ENCODE measurements at places on chromosomes 5 and 9. TPM values are rescaled to one million over a fixed set of nuclear protein-coding genes. Genes with fewer than 3 reads are reported as not detected.

DNA sequence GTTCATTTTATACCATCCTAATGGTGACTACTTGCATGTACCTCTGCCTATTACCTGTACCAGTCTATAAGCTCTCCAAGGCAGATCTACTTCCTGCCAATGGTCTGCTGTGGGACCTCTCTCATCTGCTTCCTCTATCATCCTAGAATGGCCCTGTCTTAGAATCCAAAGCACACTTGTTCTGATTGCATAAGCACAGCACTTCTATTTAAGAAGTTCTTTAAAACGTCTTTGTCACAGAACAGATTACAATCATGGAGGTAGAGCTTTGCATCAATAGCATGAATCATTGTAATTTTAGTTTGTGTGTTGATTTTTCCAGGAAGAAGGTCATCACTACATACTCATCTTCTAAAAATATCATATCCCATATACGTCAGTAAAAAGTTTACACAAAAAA is 131.8 kb upstream of the ACOT12 start:
- peak; percentile 36 for DNase-seq

- DNase-seq, result no peak
These were observed 739.8 kb upstream of the PTPRD start for GRCh38 chr9:11352612-11353011.

DNA sequence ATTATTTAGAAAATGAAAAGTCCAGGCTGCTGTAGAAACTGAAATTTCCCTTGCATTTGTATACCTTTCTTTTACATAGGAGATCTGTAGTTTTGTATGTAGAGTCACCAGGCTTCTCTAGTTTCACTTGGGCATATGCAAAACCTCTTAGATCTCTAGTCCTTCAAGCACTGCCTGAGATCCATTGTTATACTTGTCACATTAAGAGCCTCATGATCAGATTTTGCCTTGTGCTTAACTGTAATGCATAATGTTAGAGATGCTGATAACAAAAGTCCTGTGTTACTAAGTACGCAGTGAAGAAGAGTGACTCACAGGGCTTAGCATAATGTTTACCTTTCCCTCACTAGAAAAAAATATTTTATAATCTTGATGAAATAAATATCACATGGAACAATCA is 250.2 kb downstream of the CYLC2 start:
- DNase-seq, result no peak

DNA sequence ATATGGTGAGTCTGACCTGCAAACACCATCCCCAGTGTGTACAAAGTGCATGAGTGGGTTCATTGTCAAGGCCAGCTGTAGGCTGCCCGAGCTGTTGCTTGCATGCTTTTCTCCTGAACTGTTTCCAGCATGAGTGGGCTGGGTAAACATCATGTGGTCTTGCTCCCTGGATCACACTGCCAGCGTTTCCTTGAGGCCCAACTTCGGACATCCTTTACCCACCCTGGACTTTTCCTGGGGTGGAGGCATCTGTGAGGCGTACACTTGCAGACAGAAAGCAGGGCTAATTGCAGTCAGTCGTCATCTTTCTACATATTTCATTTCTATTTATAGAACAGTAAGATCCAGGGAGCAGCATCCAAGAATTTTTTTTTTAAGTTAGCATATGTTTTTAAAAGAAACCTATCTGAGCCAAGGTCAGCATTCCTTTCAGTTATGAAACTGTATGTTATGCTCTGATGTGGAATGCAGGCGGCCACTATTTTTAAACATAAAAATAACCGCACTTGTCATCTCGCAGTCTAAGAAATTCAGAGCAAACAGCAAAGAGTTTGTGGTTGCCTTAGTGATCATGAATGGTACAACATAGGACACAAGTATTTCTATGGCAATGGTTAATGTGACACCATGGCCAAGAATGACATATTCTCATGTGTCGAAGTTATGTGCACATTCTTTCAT is 106.5 kb upstream of the DMRT1 start:
- no peak for DNase-seq

GRCh38 chr9:137375321-137376058 is 47.5 kb downstream of the EXD3 start:
- no peak for DNase-seq

The BHMT gene
- total RNA-seq, result not detected

- no peak for DNase-seq
These were observed 28.5 kb upstream of the CETN3 start for GRCh38 chr5:90438100-90438499.

DNA sequence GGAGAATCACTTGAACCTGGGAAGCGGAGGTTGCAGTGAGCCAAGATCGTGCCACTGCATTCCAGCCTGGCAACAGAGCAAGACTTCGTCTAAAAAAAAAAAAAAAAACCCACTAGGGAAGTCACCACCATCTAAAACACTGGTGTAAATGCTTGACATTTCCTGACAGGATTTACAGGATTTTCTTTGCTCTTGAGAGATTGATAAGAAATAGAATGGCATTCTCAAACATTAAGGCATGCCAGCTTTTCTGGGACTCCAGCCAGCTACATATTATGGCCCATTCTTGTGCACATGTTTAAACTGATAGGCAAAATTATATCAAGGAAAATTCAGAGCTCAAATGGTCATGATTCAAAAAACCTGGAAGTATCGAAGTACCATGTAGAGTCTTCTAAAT is 28.7 kb downstream of the GTF3C4 start:
- no peak for DNase-seq

DNA sequence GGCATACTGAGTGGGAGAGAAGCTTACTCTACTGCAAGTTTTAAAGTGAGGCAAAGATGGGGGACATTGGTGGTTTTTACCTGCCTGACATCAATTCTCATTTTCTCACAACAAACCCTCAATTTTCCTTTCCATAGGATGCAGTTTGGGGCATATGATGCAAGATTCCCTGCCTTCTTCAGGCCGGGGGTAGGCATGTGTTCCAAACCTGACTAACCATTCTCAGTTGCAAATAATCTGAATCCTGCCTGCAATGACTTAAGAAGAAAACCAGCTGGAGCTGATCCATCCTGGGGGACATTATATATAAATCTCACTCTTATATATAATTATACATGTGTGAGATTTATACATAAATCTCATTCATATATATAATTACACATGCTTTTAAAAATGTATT is 223.6 kb upstream of the EFNA5 start:
- DNase-seq, result no peak

Measured in NCI-H460 (cell line).